ENCODE measurements at places on chromosomes 1 and 21.

GRCh38 chr1:181557313-181557712 lies 74.0 kb downstream of the CACNA1E start:
- DNase-seq = no peak

DNA sequence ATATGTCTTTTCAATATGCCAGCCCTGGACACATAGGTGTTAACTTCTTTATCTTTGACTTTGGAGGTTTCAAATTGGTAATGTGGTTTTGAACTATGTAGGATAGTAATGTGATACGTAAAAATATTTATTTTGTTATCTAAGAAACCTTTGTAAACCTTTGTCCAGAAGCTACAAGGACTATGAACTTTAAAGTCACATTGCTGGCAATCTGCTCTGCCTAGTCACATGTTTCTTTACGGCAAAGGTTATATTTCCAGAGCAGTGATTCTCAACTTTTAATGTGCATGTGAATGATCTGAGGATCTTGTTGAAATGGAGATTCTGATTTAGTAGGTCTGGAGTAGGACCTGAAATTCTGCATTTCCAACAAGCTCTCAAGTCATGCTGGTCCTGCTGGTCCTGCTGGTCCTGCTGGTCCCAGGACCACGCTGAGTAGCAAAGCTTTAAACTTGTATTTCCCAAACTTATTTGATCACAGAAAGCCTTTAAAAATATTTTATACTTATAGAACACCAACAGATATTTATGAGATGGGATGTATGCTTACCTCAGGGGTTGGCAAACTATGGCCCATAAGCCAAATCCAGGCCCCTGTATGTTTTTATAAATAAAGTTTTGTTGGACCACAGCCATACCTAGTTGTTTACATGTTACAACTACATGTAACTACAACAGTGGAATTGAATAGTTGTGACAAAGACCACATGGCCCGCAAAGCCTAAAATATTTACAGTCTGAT lies 57.9 kb upstream of the QSOX1 start:
- no peak for DNase-seq

GRCh38 chr21:38769191-38769780 lies 36.4 kb upstream of the ETS2 start:
- no peak for DNase-seq

- no peak for DNase-seq
These were observed 61.4 kb downstream of the PPP2R5A start for GRCh38 chr1:212346601-212347000.

DNA sequence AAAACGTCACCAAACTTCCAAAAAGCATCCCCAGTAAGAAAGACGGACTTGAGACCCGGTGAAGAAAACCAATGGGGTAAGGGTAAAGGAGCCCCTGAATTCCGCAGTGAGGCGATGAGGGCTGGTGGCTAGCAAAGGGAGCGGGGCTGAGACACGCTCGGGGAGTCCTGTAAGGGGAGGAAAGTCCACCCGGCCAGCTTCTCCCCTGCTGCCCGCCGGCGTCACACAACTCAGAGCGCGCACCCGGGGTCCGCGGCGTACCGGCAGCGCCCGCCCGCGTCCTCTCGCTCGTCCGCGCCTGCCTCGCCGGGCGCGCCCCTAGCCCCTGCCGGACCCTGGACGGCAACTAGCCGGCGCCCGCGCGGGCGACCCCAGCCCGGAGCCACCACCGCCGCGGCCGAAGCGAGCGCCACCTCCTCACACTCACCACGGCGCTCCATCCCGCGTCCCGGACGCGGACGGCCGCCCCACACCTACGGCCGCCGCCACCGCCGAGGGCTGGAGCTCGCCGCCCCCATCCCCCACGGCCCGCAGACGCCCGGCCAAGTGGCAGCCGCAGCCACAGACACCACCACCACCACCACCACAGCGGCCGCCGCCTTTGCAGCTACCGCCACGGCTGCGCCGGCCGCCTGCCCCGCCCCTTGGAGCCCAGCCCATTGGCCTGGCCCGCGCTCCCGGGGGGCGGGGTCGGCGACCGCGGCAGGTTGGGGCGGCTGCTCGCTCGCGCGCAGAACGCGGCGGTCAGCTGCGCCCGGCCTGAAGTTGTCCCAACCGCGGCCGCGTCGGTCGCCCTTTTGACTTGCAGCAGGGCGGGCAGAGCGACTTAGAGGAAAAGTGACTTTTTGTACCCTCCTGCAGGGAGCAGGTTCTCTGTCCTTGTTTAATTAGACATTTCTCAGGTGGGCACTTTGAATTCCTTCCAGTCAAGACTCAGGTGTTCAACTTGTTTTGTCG lies 10.0 kb upstream of the ARHGAP29 start:
- peak; percentile 80 for DNase-seq

DNA sequence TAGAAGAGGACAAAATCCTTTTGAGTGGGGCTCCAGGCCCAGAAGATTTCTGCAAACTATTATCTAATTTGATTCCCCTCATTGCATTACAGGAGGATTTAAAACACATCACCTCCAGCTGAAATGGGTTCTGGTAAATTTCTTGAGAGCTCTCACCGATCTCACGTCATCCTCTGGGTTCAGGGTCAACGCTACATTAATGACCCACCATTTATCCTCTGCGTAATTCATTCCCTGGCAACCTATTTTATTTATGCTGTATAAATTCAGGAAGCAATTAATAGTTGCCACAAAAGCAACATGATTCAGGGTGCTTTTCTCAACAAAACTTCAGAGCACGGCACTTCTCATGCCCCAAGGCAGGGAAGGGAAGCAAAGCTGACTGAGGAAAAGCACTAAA lies 38.9 kb downstream of the LMX1A start:
- DNase-seq = peak; percentile 15

- no peak for DNase-seq
These were observed 37.3 kb upstream of the ZC3H12A start for GRCh38 chr1:37437087-37437486.

DNA sequence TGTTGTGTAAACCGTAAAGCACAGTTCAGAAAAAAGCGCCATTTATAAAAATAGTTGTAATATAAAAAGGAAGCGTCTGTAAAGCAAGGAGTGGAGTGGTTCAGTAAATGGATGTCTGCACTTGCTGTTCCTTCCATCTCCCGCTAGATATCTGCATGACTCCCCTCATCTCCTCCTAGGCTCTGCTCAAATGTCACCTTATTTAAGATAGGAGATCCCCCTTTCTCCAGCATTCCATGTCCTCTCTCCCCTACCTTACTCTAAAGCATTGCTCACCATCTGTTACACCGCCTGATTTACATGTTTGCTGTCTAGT lies 745 bp downstream of the MUL1 start:
- DNase-seq = peak; percentile 51

DNA sequence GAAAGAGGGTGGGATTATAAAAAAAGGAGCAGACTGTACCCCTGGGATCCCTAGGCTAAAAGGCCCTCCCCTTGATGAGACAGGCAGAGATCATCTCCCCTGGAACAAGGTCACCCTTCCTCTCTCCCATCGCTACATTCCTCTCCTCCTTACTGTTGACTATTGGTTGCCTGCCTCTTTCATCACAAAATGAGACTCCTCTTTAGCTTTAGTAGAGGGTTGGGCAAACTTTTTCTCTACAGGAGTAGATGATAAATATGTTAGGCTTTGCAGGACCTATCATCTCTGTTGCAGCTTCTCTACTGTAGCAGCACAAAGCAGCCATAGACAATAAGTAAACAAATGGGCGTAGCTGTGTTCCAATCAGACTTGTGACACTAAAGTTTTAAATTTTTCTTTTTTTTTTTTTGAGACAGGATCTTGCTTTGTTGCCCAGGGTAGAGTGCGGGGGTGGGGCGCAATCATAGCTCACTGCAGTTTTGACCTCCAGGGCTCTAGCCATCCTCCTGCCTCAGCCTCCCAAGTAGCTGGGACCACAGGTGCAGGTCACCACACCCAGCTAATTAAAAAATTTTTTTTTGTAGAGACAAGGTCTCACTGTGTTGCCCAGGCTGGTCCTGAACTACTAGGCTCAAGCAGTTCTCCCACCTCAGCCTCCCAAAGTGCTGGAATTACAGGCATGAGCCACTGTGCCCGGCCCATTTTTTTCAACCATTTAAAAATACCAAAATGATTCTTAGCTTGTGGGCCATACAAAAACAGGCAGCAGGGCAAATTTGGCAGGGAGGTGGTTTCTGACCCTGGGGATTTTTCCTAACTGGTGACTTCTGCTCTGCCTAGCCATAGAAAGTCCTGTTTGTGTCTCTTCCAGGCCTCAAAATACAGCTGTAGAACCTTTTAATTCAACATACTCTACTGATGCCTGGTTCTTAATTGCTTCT lies 15.1 kb downstream of the MCL1 start:
- DNase-seq = no peak

- DNase-seq = no peak
These were observed 59.9 kb downstream of the LDLRAD2 start for GRCh38 chr1:21871943-21872342.

DNA sequence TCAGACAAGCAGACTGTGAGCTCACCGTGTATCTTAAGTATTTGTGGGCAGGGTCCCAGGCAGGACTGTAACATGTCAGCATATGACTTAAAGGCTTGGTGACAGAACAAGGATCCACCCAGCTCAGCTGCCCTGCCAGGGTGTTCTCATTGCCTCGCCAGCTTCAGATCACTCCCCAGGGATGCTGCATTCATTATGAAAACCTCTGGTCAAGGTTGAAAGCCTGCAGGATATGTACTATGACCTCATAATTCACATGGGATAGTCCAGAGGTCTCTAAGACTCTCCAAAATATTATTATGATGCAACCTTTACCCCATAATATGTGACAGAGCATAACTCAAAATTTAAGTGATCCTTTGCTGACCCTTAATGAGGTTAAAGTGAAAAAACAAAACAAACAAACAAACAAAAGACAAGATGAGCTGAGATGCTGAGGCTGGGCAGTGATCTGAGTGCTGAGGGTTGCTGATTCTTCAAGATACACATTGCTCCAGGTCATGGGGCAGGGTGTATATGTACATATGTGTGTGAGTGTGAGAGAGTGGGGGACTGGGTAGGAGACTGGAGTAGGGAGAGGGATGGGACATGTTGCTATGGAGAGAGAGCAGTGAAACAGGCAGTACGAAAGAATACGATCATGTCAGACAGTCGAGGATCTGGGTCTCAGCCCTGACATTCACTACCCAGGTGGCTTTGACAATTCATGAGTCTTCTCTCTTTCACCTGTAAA lies 98.8 kb upstream of the DUSP10 start:
- DNase-seq = no peak

- DNase-seq = no peak
These were observed 55.2 kb downstream of the DEGS1 start for GRCh38 chr1:224238212-224238611.

GRCh38 chr1:186865253-186865652 lies 36.5 kb downstream of the PLA2G4A start:
- DNase-seq = no peak

DNA sequence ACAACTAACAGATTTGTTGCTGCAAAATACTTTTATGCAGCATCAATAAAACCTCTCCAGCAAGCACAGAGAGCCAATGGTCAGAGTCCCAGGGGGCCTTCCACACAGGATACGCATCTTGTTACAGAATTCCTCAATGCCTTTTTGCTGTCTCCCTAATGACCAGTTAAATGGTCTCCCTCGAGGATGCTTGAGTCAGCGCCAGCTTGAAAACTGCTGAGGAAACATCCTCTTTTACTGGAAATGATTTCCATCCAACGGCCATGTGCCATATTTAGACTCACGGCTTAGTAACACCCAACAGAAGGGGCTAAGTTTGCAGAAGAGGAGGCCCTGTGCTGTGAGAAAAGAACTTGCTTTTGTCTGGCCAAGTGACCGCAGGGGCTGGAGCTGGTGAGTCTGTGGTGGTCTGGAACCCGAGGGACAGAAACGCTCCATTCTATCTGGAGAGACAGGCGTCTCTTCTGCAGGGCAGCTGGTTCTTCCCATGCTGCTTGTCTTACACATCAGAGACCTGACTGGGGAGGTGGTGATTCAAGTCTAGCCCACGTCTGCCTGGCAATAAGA lies 496.4 kb downstream of the SETD4 start:
- DNase-seq = no peak

GRCh38 chr21:46392921-46393320 lies 65.8 kb upstream of the DIP2A start:
- DNase-seq = no peak

DNA sequence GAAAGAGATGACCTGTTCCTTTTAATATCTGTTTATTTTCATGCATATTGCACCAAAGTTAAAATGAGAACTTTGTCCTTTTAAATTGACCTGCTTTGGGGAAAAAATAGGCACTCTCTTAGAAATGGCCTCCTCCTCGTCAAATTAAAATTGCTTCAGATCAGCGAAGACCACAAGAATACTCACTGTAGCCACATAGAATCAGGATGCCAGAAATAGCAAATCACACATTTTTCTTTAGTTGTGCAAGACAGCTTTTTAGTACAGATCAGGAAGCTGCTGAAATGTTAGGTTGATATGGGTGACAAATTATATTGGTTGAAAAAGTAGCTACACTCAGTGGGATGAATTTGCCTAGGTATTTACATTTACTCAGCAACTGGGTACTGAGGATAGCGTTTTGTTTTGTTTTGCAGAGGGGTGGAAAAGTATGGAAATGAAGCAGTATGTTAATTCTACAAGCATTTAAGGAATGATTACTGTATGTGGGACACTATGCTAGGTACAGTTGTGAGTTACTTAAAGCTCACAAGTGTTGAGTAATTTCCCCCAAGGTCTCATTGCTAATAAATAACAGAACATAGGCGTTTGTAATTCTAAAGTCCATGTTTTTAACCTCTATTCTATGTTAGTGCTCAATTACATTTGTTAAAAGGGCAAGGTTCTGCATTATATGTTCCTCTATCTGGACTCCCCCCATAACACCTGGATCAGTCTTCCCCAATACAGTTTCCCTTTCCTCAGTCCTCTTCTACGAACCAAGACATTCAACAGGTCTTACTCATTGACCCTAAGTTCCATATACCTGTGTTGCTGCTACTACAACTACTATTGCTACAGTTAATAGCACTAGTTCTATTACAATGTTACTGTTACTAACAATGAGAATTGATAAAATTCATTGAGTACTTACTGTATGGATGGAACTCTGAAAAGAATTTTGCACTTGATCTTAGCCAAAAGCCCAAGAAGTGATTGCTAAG lies 99.4 kb upstream of the S1PR1 start:
- no peak for DNase-seq

- DNase-seq = no peak
These were observed 15.9 kb downstream of the PDIK1L start for GRCh38 chr1:26127235-26128163.

DNA sequence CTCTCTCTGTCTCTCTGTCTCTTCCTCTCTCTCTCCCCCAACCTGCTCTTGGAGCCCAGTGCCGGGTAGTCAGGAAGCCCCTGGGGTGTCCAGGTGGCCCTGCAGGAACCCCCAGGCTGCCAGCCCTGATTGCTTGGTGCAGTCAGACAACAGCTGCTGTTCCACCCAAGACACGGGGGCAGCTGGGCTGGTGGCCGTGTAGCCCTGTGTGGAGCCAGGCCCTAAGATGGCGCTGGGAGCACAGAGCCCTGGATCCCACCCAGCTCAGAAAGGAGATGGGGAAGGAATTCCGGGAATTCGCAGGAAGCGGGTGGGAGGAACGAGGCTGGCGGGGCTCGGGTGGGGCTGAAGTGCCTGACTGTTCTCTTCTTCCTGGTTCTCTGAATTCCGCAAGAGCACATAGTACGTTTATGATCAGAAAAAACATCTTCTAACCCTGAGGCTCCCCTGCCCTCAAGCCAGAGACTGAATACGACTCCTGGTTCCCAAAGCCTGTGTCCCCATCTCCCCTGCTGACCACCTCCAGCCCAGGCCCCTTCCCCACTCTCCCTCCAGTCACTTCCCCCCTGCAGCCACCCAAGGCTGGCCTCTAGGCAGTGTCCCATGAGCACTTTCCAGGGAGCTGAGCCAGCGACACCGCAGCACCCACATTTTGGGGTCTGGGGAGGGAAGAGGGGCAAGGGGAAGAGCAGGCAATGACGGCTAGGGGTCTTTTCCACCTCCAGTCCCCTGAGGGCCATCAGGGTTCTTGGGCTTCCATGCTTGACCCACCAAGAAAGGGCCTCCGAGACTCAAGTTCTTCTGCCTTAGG lies 55.0 kb downstream of the WNT9A start:
- DNase-seq = no peak

Measured in NCI-H82 (cell line).